ENCODE measurements at places on chromosomes 12 and 14.

DNA sequence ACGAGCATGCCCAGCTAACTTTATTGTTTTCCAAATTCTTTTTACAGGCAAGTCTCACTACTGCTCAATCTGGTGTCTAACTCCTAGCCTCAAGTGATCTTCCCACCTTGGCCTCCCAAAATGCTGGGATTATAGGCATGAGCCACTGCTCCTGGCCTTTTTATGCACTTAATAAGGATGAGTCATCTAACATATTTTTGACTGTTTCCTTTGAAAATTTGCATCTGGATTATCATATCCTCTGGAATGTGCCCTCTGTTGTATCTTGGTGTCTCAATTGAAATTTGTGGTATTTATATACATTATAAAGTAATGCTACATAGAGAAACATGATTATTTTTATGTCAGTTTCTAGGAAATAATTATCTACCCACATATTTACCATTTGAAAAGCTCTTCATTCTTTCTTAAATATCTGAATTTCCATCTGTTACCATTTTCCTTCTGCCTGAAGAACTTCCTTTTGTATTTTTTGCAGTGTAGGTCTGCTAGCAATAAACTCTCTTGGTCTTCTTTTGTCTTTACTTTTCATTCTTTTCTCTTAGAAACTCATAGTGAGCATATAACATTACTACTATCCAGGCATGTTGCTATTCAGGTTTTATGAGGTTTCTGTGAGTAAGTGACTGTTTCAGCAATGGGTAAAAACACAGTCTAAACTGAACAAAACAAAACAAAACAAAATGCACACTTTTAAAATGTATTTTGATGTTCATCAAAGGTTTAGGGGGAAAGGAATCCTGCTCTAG lies 52.8 kb upstream of the CNOT2 start:
- no peak for DNase-seq

- DNase-seq, result no peak
Measured at GRCh38 chr12:53952335-53952694, 2.4 kb upstream of the HOXC12 start.

GRCh38 chr12:88036353-88036965 lies 7.3 kb upstream of the C12orf50 start:
- DNase-seq, result no peak

DNA sequence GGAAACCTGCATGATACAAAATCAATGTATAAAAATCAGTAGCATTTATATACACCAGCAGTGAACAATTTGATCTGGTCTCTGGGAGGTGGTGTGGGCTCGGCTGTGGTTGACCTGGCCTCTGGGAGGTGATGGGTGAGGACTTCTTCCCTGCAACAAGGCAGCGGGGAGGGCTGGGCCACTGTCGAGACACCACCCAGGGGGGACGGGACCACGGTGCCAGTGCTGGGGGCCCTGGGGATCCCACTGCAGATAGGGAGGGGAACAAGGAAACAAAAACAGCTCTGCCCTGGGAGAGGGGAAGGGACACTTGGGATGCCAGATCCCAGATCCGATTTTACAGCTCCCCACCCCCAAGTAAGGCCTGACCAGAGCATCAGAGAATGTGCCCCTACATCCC lies 189.6 kb upstream of the SFSWAP start:
- DNase-seq, result no peak

DNA sequence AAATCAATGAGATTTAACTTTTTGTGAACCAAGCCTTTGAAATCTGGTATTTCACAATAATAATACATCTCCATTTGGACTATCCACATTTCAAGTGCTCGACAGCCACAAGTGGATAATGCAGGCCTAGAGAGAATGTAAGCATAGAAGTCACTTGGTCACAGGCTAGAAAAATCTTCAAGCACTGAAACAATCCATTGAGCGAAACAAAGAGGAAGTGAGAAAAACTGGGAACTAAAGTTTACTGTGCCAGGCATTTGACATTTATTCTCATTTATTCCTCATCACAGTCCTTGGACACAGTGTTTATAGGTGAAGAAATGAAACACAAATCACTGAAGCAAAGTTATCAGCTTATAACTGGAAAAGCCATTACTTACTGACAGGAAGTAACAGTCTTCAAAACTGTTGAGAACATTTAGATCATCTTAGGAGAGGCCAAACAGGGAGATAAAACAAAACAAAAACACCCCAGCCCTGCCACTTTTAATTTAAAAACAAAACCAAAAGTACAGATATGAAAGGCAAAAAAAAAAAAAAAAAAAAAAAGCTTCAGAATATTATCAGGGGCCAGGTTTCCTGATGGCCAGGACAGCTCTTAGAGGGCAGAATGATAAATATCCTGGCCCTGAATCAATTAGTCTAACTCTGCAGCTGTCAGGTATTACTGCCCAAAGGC lies 29.2 kb downstream of the GNS start:
- DNase-seq, result no peak

GRCh38 chr14:29814156-29815015 lies 113.3 kb downstream of the PRKD1 start:
- DNase-seq, result no peak
